ENCODE measurements at places on chromosomes 4 and X.

GRCh38 chrX:85065512-85066198, 62.0 kb downstream of the APOOL start:
- DNase-seq = no peak

DNA sequence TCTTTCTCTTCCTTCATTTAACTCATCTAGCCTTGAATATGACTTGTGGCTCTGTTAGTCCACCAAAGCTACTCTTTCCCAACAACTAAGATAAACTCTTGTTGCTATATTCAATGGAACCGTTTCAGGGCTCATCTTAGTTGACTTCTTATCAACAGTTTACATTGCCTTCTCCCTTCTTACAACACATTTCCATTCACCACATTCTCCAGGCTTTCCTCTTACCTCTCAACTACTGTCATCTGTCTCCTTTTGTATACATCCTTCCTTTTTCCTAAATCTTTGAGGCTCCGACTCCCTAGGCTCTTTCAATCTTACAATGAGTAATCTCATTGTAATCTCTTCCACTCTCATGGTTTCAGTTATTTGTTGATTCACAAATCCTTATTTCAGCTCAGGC, 58.5 kb downstream of the NCAPG start:
- DNase-seq = no peak

DNA sequence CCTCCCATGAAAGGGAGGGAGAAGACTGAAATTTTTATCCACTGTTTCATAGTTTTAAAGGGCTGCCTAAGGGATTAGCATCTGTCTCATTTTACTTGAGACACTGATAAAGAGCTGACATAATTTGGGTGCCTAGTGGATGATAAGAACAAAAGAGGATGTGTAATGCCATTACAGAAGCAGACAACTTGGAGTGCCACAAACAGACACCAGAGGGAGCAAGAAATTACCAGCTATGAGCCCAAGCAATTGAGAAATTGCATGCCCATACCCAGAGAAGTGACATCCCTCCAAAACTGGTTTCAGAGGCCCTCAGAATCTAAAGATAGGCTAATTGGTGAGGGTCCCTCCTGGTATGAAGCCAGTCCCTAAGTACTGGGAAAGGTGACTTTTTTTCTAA, 38.5 kb upstream of the POU3F4 start:
- peak; percentile 14 for DNase-seq

DNA sequence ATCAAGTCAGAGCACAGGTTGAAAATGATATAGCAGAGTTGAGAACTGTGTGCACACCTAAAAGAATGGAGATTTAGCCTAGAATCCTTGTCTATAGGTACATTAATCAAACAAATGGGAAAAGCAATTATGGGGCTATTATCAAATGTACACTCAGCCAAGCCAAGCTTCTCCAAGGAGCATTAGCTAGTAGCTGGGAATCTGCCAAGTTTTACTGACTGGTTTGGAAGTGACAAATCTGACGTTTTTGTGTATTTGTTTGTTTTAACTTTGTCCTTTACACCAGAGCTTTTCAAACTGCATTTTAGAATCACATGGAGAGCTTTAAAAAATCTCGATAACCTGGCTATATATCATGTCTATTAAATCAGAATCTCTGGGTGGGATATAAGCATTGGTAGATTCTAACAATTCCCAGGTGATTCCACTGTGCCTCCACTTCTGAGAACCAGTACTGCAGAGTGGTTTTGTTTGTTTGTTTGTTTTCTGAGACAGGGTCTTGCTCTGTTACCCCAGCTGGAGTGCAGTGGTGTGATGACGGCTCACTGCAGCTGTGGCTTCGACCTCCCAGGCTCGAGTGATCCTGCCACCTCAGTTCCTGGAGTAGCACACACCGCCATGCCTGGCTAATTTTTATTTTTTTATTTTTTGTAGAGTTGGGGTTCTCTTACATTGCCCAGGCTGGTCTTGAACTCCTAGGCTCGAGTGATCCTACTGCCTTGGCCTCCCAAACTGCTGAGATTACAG, 279.8 kb downstream of the UNC5C start:
- no peak for DNase-seq

GRCh38 chr4:107913283-107913899, 18.0 kb upstream of the CYP2U1 start:
- no peak for DNase-seq

- no peak for DNase-seq
These were observed 11.7 kb upstream of the GAGE10 start for GRCh38 chrX:49291615-49292337.

GRCh38 chr4:170872794-170873193, 783.0 kb upstream of the AADAT start:
- DNase-seq = no peak

DNA sequence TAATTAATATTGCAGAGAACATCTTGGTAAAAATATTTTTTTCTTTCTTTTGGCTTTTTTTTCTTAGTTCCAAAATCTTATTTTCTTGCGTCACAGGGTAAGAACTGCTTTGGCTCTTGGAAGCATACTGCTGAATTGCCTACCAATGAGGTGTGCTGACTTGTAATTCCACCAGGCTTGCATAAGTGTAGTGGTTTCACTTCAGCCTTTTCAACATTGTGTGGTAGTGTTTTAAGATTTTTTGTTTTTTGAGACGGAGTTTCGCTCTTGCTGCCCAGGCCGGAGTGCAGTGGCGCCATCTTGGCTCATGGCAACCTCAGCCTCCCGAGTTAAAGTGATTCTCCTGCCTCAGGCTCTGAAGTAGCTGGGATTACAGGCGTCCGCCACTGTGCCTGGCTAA, 42.4 kb downstream of the N4BP2 start:
- DNase-seq = no peak
